ENCODE measurements at places on chromosomes 3 and 15.

DNA sequence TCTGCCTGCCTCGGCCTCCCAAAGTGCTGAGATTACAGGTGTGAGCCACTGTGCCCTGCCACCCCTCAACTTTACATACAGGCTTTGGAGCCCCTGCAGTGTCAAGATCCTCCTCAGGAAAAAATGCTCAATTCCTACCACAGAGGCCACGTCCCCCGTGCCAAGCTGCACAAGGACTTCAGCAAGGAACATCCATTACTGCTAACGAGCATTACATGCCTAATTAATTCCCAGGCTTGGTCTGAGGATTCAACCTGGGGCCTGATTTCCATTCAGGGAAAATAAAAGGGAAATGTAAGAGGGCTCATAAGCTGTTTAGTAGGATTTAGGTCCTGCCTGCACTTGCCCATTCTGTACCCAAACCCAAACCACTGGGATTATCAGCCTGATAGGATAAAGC lies 161.4 kb downstream of the RAB11A start:
- no peak for DNase-seq

- DNase-seq, result no peak
These were observed 11.2 kb upstream of the SUMF1 start for GRCh38 chr3:4478261-4478660.

- no peak for DNase-seq
These were observed at the start of gene INSYN1 for GRCh38 chr15:73753250-73754130. TSS of gene INSYN1 (minus strand) at chr15:73753351. CDS start at chr15:73751130, 2,221 bp downstream.

- no peak for DNase-seq
These were observed 8.8 kb downstream of the LINGO1 start for GRCh38 chr15:77623755-77624524.

DNA sequence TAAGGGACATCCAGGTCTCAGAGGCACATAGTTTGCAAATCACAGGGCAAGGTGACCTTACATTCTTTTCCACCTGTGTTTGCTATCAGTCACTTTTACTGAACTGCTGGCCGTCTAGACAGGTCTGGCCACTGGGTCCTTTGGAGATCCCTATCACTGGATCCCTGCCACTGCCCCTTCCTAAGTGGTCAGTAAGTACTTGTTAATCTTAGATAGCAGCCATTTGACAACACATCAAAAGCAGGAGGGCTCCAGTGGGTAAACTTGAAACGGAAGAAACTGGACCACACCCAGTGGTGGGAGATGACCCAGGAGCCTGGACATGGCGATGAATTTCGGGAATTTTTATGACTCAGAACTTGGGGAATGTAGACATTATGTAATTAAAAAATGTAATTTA lies 28.9 kb upstream of the RASGRP1 start:
- no peak for DNase-seq

DNA sequence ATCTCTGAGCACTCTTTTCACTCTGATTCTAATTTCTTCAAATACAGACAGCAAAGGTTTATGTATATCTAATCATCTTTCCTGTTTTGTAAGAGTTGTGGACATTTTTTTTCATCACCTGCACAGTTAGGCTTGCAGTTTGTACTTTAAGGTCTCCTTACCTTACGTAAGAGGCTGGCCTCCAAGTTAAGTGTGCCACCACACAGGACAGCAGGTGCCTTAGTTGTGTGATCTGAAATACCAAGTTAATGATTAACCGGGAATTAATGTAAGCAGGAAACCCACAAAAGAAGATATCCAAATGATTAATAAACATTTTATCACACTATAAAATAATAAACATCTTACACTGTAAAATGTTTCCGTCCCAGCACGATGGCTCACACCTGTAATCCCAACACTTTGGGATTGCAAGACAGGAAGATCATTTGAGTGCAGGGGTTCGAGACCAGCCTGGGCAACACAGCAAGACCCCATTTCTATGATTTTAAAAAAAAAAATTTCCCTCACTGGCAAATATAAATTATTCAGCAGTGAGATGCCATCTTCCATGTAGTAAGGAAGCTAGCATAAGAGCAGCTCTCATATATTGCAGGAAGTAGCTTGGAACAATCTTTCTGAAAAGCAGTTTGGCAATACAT lies 87.7 kb upstream of the LIMD1 start:
- no peak for DNase-seq

GRCh38 chr15:78804391-78804792 lies 6.9 kb downstream of the ADAMTS7 start:
- no peak for DNase-seq

DNA sequence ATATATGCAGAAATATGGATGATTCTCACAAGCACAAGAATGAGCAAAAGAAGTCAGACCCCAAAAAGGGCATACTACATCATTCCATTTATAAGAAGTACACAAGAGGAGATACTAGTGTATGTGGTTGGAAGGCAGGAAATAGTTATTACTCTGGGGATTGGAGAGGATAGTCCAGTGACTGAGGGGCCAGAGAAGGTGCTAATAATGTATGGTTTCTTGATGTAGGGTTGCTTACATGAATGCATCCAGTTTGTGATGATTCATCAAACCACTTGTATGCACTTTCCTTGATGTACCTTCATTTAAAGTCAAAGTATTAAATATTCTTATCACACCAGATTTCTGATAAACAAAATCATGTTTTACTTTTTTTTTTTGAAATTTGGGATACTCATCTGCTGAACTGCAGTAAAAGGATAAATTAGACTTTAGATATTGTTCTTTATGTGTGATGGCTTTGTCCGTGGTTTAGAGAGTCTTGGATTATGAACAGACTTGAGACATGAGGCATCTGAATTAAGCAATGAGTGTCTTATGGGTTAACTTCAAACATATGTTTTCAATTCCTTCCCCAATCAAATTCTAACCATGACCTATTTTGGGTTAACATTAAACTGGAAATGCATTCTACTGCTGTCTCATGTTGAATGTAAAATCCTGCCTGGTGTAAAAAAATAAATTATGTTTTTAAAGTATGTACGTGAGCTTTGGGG lies 171.2 kb downstream of the SEMA6D start:
- DNase-seq, result no peak

- no peak for DNase-seq
These were observed 14.4 kb downstream of the NR2F2 start for GRCh38 chr15:96344706-96345559.

- no peak for DNase-seq
These were observed 51.8 kb downstream of the NIPA2 start for GRCh38 chr15:22890296-22890695.

DNA sequence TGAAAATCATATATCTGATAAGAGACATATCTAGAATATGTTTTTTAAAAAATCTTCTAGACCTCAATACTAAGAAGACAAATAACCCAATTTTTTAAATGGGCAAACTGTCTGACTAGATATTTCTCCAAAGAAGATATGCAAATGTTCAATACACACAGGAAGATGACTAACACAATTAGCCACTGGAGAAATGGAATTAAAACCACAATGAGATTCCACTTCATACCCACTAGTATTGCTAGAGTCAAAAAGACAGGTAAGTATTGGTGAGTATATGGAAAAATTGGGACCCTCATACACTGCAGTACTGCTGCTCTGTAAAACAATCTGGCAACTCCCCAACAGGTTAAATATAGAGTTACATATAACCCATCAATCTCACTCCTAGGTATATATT lies 33.1 kb upstream of the TOPAZ1 start:
- no peak for DNase-seq

GRCh38 chr3:145776782-145777408 lies 384.1 kb downstream of the PLOD2 start:
- DNase-seq, result no peak

GRCh38 chr15:40412095-40412759 lies 6.6 kb downstream of the IVD start:
- DNase-seq, result no peak

DNA sequence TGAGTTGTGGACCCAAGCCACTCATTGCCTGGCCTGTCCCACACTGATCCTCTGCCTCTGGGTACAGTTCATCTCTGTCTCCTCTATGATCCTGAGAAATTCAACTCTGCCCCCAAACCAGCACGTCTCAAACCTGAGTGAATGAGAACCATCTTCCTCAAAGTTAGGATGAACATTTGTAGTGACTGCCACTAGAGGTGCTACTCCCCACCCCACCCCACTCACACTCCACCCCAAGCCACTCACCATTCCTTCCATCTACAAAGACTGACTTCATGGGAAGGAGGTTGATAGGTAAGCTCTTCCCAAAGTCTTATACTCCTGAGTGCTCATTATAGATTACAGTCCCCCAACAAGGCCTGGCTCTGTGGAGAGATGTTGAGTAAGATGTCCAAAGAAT lies 43.8 kb downstream of the NEK10 start:
- DNase-seq, result no peak

DNA sequence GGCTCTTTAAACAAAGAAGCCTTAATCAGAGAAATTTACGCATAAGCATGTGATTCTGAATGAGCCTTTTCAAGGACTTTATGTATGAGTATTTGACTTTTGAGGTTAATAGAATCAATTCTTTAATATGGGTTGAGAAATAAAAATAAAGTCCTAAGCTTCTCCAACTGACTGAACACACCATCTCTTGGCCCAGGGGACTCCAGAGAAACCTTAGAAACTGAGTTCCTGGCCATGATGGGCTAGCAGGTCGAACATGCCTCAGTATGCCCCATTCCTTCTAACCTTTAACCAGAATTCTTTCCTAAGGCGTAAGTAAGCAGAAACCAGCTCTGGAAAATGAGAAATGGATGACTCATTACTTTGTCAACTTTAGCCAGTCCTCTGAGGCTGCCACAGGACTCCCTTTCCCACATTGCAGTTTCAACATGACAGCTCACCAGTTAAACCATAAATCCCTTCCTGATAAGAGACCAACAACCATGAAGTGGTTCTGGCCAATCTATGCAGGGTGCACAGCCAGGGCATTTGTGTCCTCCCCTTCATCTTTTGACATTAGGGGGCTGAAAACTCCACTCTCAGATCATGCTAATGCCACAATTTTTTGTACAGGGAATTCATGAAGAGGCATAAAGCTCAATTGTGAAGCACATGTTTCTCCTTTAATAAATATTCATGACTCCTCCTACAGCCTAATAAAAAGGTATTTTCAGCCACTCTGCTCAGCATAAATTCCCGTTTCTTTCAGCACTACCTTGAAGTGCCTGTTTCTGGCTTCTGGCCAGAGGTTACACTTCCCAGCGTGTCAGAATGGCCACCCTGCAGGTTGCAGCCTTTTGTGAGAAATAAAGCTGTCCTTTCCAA lies 33.3 kb downstream of the TM4SF18 start:
- DNase-seq, result no peak

GRCh38 chr3:177703788-177704187 lies 506.5 kb upstream of the TBL1XR1 start:
- no peak for DNase-seq

DNA sequence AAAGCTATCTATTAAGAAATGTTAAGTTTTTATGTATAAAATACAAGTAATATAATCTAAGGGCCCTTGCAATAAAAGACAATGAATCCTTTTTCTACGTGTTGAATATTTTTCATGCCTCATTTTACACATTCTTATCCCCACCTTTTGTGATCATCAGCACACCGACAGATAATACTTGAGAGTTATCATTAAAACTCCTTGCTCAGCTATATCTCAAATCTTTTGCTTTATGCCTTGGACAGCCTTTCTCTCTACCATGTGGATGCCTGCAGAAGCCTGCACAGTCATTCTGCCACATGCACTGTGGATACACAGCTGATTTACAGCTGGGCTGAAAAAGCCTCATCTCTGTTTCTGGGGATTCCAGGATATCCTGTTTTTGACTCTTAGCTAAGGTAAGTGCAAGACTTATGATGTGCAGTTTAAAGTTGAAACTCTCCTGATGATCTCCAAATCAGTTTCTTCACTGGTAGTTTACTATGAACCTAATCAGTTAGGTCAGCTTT lies 1565.1 kb downstream of the SI start:
- no peak for DNase-seq

- no peak for DNase-seq
These were observed 365 bp upstream of the PDCD6IP start for GRCh38 chr3:33798113-33798417.

DNA sequence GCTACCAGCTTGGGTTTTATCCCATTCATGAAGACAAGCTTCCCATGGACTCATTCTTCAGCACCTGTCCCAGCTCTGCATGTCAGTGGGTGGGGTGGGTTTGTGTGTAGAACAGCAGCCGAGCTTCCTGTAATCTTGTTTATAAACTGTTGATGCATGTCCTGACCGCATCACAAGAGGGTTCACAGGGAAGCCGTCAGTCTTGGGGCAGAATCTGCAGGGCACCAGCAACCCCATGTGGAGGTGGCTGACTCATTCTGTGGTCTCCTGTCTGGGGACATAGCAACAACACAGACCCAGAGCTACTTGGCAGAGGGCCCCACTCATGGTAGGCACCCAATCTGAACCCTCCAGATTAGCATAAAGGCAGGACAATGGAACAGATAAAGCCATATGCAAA lies 35.6 kb downstream of the DAPK2 start:
- peak; percentile 59 for DNase-seq

DNA sequence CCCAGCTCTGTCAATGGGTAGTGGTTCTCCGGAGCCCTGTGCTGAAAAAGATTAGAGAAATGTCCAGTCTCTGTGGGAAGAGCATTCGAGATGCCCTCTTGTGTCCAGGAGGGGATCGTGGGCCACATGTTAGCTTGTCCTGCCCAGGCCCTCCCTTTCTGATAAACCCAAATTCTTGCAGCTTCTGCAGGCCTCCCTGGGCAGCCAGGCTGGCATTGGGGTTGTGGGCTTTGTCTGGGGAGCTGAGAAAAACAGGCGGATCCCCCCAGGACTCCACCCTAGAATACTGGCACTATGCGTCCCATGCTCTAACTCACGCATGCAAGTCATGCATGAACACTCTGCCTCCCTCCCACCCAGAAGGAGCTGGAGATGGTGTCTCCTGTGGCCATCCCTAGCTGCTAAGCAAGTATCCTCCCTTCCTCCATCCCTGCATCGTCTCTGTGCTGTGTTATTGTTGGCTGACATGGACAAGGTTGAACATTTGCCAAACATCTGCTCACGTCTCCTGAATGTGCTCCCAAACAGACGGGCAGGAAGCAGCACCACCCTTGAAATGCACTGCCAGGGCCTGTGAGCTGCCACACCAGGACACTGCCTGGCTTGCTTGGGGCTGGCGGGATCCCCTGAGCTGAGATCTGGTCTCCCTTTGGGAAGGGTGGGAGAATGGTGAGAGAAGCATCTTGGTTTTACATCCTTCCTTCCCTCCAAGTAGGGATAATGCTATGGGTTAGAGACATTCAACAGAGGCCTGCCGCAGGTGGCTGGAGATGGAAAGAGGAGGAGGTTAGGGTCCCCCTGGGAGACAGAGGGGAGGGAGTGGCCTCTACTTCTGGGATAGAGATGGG lies 26.5 kb downstream of the CFAP161 start:
- DNase-seq, result no peak

DNA sequence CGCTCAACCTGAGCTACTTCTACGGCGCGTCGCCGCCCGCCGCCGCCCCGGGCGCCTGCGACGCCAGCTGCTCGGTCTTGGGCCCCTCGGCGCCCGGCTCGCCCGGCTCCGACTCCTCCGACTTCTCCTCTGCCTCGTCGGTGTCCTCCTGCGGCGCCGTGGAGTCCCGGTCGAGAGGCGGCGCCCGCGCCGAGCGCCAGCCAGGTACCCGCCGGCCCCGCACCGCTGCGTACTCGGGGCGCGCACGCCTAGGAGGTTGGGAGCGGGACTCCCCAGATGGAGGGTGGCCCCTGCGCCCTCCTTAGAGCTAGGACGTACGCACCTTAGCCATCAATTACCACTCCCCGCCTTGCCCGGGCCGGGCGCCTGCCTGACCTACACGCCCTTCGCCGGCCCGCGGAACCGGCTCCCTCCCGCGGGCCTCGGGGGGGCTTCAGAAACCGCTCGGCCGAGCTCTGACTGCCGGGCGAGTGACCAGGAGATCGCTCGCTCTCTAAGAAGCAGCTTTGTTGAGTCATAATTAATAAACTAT lies 466 bp downstream of the NFKBIZ start:
- peak; percentile 69 for DNase-seq

Data from activated CD4-positive, CD25-positive, alpha-beta regulatory T cell treated with anti-CD3 and anti-CD28 coated beads, Interleukin-2, amount 50 U/mL, for 72 hours (primary cell).